ENCODE measurements at places on chromosomes 6 and 20.

GRCh38 chr20:19783966-19784401 is 25.9 kb downstream of the RIN2 start:
- DNase-seq: no peak

DNA sequence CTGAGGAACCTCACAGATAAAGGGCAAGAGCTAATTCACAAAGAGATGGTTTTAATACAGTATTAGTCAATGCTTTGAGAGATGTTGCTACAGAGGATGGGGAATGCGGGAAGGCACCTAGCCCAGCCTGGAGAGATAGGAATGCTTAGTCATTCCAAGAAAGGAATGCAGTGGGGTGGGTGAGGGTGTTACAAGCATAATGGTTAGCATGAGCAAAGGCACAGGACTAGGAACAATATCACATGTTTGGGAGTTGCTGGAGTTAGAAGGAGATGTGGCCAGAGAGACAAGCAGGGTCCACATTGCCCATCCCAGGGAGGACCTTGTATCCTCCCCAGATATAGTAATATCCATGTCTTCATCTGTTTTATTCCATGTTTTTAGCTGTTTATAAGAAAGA is 107.0 kb upstream of the OGFRL1 start:
- DNase-seq: no peak

- DNase-seq: no peak
Measured at GRCh38 chr6:4981761-4982160, 22.1 kb downstream of the RPP40 start.

DNA sequence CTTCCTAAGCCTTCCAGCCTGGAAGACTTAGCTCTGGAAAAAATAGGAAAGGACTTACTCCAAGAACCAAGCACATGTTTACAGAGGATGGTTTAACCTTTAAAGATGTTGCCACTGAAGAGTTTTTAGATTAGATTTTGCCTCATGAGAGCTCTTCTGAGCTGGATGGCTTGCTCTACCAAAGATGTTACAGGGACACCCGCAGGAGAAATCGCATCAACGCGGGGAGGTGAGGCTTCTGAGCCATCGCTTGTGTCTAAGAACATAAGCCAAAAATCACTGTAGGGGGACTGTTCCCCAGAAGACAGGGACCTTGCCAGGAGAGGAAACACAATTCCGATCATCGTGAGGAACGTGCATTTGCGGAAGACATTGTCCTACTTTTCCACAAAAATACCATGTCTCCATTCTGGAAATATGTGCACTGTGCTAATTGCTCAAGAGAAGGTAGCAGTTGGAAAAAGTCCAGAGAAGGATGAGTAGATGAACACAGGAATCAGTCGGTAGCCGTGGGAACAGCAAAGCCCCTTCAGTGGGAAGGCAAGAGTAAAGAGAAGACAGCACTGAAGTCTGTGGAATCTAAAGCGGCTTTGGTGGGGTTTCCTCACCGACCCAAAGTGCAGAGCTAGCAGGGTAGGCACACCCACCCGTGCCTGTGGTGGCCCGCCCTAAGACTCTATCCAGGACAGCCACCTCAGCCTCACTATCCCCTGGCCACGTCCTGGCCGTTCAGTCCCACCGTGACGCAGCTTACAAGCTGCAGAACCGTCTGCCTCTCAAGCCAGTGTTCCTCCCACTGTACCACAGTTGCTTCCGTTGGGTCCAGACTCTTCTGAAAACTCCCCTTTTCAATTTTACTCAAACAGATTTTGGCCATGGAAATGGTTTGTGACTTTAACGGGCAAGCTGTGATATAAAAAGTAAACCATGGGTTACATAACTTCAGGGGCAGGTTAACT is 334.8 kb downstream of the NRN1 start:
- no peak for DNase-seq

GRCh38 chr20:43913291-43914025 is 1.2 kb upstream of the TOX2 start:
- DNase-seq: no peak

- no peak for DNase-seq
Measured at GRCh38 chr6:24574809-24575208, 71.2 kb downstream of the KIAA0319 start.

DNA sequence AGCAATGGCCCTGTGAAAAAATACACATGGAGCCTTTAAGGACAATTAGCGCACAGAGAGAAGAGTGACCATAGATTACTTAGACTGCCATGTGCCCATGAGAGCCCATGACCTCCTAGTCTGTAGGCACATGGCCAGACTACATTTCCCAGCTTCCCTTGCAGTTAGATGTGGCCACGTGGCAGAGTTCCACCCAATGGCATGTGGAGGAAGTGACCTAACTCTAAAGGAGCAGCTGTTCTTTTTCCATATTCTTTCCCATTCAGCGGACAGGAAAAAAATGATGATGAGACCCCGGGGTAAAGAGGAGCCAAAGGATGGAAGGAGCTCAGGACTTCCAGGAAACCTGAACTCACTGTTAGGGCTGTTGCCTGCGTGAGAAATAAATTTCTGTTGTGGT is 116.6 kb downstream of the CBLN4 start:
- DNase-seq: no peak

DNA sequence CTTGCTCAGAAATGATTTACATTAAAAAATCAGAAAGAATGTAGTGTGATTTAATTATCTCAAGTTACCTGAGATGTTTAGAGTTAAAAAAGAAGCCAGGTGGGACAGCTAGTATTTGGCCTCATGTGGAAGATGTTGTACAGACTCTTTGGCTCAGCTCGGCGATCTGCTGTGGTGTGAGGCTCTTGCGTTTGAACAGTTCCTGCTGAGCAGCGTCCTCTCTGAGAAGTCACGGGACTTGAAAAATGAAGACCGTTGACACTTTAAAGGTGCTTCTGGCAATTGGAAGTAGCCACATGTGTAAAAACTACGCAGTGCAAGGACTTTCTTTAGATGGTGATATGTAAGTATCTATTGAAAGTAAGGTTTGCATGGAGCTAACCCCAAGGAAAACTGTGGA is 169.0 kb downstream of the BACH2 start:
- DNase-seq: no peak

GRCh38 chr6:118317581-118318563 is 230.2 kb upstream of the PLN start:
- DNase-seq: no peak

DNA sequence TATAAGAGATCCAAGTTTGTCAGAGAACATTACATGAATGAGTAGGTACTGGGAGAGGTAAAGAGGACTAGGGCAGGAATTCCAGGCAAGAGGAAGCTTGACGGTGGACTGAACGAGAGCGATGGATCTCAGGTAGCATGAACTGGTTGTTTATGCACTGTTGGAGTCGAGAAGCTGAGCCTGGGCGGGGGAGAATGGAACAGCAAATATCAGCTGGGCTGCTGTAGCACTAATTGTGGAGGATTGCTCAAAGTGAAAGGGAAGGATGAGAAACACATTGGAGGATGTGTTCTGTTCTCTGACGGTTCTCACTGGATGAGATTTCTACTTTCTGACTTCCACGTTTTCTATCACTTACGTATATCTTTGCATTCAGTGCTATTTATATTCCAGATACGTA is 164.2 kb downstream of the PHF3 start:
- no peak for DNase-seq

- no peak for DNase-seq
Measured at GRCh38 chr6:21199262-21199661, 394.3 kb upstream of the SOX4 start.

GRCh38 chr20:20426655-20426907 is 58.7 kb downstream of the INSM1 start:
- DNase-seq: no peak

DNA sequence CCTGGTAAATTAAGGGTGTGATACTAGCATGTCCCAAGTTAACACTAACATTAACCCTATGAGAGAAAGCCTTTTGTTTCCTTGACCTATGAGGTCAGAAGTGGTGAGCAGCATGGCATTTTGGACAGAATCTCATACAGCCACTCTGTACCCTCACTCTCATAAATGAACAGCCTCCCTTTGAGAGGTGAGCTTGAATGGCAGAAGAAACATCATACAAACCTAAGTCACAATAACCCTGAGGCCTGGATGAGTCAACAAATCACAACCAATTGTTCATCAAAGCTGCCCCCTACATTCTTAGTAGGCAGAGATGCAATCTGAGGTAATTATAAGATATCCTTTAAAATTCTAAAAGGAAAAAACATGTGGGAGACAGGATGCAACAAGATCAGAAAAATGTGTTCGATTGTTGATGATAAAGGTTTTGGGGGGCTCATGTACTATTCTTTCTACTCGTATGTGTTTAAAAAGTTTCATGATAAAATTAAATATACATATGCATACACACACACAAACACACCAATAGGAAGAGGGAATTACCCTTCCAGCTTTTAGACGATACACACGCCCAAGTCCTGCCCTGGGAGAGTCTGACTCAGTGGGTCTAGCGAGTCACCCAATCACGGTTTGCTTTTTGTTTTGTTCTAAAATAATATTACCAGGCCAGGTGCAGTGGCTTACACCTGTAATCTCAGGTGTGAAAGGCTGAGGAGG is 117.3 kb downstream of the ARHGAP18 start:
- no peak for DNase-seq

DNA sequence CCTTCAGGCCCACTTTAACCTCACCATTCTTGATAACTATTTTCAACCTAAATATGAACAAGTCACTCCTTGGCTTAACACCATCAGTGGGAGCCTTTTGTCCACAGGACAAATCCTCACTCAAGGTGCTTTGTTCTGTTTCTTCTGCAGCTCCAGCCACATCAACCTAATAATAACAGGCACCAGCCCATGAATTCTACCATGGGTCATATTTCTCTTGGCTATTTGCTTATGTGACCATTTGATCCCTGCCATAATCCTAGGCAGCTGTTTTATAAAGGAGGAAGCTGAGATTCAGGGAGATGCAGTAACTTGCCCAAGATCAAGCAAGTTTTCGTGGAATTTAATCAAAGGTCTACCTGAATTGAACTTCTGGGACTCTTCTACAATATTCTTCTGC is 561.3 kb downstream of the DHX35 start:
- DNase-seq: no peak

- no peak for DNase-seq
Measured at GRCh38 chr20:15487030-15487429, 1086.2 kb downstream of the KIF16B start.

DNA sequence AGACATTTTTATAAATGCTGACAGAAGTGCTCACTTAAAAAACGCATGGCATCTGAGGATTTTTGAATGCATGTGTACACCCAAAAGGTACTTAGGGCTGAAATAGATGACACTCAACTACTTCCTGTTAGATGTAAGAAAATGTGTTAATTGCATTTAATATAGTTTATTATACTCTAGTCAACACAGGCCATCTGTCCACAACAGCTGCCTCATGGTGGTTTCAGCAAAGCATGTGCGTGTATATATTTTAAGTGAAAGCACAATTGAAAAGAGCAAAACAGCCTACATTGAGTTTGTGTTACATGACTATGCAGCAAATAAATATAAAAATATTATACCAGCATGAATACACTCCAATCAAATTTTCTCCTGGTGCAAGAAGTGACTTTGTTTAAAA is 1233.0 kb upstream of the EYS start:
- no peak for DNase-seq

DNA sequence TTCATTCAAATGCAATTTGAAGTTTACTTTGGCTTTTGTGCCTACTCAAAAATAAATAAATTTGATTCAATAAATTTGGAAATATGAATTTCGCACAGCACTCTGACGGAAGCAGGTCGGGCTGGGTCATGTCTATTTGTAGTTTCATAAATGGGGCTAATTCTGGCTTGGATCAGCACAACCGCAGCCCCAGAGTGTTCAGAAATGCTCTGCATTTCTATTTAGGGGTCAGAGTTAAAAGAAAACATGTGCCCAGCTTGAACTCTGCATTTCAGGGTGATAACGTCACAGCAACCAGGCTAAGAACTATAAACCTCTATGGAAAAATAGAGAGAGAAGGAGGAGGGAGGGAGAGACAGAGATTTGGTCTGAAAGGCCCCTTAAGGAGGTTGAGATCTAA is 480.9 kb upstream of the NOX3 start:
- DNase-seq: no peak

DNA sequence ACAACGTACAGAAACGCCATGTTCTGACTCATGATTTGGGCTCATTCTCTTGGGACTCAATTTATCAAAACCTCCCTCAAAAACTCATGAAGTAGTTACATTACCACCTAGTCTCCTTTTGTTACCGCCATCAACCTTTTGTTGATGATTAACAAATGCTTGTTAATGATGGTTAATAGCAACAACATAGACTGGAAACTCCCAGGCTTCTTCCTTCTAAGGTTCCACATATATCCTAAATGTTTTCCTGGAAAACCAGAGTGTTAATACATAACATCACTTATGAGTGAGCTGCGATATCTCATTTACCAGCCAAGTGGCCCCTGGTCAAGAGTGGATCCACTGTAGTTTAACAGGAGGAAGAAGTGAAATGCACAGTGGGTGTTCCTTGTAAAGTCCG is 176.3 kb downstream of the ERMARD start:
- DNase-seq: no peak

DNA sequence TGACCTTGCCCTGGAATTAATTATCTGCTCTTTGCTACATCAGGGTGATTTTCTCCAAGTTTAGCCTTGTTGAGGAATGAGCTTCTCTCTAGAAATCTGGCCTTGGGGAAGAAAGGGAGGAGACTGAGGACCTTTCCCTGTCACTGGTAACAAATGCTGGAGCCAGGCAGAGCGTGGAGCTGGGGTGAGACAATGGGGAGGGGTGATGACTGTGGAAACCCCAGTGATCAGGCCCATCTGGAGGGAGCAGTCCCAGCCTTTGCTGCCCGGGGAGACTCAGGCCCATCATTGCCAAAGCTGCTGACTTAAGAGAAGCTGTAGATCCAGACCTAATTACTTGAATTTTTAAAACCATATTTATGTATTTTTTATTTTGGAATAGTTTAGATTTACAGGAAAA is 31.3 kb downstream of the BCAS4 start:
- DNase-seq: no peak

DNA sequence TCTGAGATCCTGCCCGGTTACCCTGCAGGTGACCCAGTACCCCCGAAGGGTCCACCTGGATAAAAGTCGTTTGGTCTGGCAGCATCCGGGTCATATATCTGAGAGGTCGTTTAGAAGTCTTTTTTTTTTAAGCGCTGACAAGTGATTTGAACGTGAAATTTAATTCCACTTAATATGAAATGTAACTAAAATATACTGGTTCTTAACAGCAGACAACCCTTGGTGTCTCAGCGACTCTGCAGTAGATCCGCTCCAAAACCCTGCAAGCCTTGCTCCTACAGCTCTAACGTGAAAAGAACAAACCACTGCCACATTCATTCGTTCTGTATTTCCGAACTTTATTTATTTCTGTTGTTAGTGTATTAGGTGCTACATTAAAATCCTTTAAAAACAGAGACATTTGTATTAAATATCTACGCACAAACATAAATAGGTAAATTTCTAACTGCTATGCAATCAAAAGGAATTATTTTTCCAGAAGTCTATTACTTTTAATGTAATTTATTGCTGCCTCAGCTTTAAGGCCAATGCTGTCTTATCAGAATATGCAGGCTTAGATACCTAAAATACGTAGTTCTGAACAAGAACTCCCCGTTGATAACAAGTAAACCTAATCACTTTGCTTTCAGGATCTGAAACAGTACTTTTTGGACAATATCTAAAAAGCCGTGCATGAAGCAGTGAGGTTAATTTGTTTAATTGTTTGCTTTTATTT is 33.5 kb upstream of the TCF21 start:
- DNase-seq: no peak
